ENCODE measurements at places on chromosomes 2 and 18.

GRCh38 chr18:77223221-77223639 is 26.4 kb upstream of the GALR1 start:
- DNase-seq = no peak

DNA sequence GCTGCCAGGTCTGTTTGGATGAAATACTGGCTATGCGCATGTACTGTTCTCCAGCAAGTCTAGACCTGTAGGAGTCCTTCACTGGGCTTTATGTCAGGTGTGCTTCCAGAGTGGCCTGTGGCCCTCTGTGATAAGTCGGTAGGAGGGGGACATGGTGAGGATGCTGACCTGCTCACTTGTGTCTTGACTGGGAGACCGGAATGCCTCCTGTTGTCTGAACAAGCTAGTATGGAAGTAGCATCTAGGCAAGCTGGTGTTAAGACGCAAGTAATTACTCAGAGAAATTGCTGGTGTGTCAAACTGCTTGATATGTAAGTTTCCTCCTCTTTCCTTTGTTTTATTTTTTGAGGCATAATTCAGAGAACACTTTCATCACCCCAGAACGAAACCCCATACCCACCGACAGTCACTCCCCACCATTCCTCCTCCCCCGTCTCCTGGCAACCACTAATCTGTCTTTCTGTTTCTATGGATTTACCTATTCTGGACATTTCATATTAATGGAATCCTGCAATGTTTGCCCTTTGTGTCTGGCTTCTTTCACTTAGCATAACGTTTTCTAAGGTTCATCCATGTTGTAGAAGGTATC is 76.4 kb downstream of the TMEM247 start:
- no peak for DNase-seq

GRCh38 chr2:20539776-20540586 is 93.1 kb downstream of the RHOB start:
- no peak for DNase-seq

- no peak for DNase-seq
These were observed 61.3 kb downstream of the NCKAP5 start for GRCh38 chr2:133506996-133507395.

DNA sequence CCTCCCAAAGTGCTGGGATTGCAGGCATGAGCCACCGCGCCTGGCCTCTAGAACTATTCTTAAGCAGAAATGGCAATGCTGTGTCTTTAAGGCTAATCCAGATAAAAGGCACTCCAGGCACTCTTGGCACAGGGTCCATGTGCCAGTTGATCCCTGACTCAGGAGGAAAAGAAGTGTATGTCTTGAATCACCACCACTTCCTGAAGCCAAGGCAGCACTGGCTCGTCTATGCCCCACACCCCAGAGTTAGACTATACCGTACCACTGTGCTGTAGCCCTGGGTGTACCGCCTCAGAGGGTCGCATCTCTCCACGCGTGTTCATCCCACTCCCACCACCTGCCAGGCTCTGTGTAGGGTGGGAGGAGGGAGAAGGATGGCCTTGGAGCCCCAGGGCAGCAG is 9.0 kb downstream of the TNFRSF11A start:
- no peak for DNase-seq

- no peak for DNase-seq
These were observed 24.9 kb downstream of the GLI2 start for GRCh38 chr2:120760446-120761135.

DNA sequence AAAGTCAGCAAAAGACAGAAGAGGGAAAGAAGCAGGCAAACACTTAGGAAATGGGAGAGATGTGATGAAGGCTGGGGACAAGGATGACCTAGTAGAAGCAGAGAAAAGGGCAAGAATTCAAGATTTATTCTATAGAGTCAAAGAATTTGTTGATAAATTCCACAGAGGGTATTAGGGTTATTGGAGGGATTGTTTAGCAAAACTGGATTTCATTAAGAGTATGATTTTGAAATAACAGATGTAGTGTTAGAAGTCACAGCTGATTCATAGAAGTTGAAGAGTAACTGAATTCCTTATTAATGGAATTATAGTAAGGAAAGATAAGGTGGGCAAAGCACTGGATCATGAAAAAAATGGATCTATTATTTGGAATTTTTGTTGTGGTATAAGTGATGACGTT is 48.6 kb downstream of the CEP192 start:
- no peak for DNase-seq

- DNase-seq = no peak
These were observed 16.0 kb downstream of the TET3 start for GRCh38 chr2:74000666-74001065.

- DNase-seq = no peak
These were observed 26.5 kb upstream of the EML4 start for GRCh38 chr2:42142547-42143184.

DNA sequence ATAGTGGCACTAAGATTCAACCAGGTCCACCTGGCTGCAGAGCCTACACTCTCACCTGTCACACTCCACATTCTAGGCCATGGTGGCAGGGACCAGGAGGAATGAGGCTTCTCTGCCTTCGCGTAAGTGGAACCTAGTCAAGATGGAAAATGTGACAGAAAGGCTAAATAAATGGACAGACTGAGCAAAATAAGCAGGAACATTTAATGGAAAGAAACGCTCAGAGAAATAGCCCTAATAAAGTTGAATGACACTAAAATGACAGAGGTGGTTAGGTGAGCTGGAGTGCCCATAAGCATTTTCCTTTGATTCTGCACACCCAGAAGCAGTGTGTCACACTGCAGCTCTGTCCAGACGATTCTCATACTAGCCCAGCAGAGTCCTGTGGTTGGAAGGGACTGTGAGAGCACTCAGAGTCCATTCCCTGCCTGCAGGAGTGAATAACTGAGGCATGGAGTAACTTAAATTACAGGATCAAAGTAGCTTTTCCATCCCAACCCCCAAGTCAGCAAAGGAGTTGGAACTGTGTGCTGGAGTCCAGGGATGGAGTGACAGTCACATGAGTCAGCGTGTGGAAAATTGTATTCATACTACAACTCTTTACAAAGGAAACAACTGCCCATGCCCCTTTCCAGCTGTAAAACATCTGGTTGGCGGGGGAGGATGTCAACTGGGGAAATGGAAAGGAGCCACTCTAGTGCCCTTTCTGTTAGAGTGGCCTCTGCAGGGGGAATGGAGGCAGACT is 105.4 kb upstream of the LGALSL start:
- DNase-seq = no peak

- DNase-seq = no peak
These were observed 6.0 kb upstream of the NEDD4L start for GRCh38 chr18:58038063-58038462.

GRCh38 chr2:231321021-231321420 is 74.5 kb upstream of the B3GNT7 start:
- DNase-seq = no peak

GRCh38 chr2:119857742-119858141 is 98.0 kb downstream of the PTPN4 start:
- DNase-seq = no peak

DNA sequence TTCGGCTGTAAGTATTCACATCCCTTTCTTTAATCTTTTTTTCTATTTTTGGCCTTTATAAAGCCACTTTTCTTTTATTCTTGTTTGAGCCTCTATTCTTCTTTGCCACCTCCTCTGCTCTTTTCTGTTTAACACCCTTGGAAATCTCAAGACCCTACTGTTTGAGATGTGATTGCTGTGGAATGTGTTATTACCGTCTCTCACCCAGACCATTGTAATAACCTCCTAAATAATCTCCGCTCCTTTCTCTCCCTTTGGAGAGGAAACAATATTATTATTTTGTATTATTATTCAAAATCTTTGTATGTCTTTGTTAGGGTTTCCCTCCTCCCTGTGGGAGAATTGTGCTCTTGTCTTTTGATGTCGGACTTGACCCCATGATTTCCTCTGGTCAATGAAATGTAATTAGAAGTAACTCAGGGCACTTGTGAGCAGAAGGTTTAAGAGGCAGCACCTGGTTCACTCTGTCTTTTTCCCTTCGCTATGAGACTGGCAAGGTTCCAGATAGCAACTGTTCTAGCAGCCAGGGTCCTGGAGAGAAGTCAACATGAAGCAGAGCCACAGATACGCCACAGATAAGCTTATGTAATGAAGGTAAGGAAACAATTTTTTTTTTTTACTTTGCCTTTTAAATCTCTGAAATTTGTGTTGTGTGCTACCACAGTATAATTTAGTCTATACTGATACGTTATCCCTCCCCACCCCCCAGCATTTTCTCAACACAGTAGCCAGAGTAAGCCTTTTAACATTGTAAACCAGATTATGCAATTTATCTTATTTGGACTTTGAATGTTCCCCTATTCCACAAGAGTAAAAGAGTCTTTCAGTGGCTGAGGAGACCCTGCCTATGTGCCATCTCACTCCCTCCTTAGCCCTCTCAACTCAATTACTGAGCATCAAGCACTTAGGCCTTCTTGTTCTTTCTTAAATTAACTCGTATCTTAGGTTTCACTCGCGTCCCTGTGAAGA is 601.2 kb upstream of the ZNF804A start:
- DNase-seq = no peak

- no peak for DNase-seq
These were observed 154.8 kb downstream of the ZEB2 start for GRCh38 chr2:144364944-144365738.

DNA sequence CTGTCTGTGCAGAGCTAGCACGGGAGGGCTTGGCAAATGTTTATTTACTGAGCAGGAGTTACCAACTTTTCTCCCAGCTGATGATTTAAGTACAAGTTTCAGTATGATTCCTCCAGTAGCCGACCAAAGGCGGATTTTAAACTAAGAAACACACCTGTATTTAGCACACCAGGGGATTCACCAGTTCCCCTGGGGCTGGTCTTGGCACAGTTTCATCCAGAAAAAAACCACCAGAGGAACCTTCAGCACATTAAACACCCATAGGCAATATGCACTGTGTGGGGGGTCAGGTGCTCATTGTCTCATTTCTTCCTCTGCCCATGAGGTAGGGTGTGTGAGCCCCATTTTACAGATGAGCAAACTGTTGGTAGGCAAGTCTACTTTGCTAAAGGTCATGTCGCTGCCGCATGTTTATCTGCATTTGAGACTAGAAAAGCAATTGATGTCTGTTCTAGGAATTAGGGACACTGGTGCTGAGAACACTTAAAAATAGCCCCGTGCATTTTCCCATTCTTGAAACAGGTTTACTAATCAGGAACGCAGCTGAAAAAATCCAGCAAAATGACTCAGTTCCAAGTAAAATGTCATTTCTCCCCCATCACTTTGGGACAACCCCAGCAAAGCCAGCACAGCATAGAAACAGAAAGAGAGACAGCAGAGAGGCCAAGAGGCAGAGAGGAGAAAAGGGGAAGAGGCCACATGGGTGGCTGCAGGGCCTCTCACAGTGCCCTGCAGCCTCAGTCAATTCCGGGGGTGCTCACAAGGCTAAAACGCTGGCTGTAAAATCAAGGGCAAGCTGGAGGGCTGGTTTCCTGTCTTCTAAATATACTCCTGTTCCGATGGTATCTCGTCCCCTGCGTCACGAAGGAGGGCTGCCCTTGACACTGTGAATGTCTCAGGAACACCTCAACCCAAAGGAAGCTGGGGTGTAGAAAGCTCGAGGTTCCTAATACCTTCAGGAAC is 166.8 kb upstream of the ID2 start:
- DNase-seq = no peak

DNA sequence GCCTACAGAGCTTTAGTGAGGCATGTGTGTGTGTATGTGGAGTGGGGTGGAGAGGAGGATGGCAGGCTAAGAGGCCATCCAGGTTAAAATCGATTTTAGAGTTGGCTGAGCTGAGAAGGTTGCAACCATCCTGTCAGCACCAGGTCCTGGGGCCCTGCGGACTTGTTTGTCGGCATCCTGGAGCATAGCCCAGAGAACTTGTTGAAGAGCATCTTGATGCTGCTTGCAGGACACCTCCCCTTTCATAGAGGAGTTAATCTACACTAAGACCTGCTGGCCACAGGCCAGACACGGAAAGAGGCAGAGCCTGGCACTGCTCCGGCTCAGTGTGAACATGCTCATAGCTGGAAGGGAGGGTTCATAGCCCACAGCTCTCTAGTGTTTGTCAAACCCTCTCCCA is 72.1 kb upstream of the RGPD5 start:
- no peak for DNase-seq

GRCh38 chr2:132929786-132930185 is 259.8 kb upstream of the LYPD1 start:
- DNase-seq = no peak

DNA sequence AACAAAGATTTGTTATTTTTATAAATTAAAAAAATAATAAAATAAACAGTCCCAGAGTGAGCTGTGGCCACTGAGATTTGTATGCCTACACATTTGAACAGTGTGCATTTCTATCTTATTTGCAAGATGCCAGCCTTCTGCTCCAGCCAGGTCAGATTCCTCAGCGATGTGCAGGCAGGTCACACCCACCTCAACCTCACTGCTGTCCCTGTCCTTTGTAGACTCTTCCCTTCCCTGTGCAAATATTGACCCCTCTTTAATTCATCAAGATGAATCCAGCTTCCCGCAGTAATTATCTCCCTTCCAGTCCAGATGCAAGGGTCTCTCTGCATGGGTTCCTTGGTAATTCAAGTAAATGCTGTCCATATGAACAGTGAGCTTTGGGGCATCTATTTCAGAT is 256.2 kb downstream of the PIEZO2 start:
- DNase-seq = no peak

DNA sequence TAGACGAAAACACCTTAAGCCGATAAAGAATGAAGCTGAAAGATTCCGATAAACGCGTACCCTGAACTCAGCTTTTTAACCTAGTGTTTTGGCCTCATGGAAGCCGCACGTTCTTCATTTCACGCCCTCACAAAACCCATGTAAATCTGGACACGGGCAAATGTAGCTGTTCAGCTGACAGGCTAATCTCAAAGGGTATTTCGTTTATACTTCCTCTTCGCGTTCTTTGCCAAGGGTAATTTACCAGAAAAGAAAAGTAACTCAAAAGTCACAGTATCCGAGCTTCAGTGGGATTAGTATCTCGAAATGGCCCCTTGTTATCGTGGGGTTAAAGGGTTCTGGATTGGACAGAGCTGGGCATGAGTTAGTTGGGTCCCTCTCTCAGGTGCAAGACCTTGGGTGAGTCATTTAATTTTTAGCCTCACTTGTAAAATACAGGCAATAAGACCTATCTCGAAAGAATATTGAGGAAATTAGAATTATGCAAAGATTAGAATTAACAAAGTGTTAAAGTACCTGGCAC is 22.0 kb upstream of the STPG4 start:
- DNase-seq = peak; percentile 46

GRCh38 chr2:231369580-231370428 is 25.7 kb upstream of the B3GNT7 start:
- no peak for DNase-seq

DNA sequence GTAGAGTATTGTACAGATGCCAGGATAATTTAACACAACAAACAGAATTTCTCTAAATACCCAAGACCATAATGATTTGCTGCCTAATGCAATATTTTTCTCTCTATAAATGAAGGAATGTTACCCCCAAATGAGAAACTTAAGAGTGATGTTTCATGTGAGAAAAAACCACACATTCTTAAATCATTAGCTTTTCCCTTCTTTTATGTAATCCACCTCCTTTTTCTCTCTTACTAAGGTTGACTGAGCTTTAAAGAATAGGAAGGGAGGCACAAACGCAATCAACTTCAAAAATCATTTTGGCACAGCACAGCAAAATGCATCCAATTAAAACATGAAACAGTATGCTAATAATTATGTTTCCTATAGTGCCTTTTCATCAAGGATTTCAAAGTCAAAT is 698.1 kb upstream of the CDH2 start:
- DNase-seq = no peak

- DNase-seq = no peak
These were observed 51.8 kb downstream of the PMAIP1 start for GRCh38 chr18:59951591-59951990.

- DNase-seq = peak; percentile 27
These were observed 26.8 kb downstream of the MPHOSPH10 start for GRCh38 chr2:71157124-71157793.

- DNase-seq = no peak
These were observed 34.7 kb downstream of the FAM228A start for GRCh38 chr2:24209389-24210105.

Data from left renal pelvis (tissue), 4 donors.